Kidney capillary endothelial cell (primary cell): ENCODE measurements at places on chromosomes 2 and 18.

- no peak for DNase-seq
Observed at GRCh38 chr2:206241736-206242135, 32.7 kb upstream of the ZDBF2 start.

DNA sequence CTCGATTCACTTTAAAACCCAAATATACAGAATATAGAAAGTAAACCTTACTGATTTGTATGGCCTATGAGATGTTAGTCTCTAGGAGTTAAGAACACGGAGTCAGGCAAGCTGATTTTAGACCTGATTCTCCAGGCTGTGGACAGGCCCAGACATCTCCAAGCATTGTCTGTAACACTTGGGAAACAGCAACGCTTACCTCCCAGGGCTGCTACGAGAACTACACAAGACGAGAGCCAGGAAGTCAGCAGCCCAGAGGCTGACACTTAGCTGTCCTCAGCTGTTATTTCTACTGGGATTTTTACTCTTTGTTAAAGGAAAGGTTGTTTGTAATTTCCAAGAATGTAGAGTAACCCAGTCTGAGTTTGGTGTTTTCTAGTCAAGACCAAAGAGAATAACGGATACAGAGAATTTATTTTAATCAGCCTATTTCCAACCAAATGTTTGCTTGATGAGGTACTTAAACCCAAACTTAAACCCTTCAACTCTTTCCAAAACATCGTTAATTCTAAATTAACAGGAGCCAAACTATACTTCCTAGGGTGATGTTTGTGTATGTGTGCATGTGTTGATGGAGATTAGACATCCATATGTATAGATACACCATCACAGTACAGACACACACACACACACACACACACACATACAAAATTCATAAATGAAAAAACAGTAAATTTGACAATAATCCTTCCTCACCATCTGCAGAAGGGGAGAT lies 123.4 kb downstream of the LAMA1 start:
- no peak for DNase-seq

DNA sequence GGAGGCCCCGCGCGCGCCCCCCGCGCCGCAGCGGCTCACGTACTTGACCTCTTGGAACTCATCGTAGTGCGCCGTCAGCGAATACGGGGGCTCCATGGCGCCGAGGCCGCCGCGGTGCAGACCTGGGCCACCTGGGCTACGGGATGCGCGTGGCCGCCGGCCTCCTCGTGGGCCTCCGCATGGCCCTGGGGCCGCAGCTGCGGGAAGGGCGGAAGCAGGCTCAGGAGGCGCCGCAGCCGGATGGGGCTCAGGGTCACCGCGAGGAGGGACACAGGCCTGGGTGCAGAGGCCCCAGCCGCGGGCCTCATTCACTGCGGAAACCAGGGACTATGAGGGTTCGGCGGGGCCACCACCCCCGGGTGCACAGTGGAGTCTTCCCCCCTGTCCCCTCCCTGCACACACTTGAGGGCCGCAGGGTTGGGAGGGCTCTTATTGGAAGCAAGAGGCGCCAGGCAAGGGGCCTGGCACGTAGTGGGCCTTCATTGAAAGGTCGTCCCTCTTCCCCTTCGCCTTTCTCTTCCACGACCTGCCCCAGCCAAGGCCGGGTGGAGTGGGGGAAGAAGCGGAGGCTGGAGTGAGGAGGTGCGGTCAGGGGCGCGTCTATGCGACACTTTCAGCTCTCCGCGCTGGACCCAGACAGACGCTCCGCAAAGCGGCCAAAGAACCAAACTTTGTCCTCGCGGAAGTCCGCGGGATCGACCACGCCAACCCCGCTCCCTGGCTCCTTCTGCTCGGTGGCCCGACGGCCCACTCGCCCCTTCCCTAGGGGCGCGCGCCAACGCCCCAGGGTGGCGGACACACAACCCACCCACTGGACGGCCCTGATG lies 863 bp downstream of the ECEL1 start:
- DNase-seq: no peak

DNA sequence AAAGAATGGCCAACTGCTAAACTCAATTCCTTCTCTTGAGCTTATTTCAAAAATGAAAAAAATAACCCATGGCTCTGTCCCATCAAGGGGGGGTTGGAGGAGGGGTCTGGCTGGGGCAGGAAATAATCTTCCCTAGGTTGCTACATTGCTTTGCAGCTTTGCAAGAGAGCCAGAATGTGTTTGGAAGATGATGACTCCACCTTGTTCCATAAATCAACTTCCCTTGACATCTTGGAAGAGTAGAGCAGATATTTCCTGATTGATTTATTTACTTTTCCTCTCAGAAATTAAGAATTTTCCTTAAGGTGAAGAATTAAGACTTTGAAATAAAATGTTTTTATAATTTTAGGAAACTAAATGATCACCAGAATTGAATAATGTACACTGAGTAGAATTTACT lies 41.3 kb downstream of the ESCO1 start:
- DNase-seq: no peak

DNA sequence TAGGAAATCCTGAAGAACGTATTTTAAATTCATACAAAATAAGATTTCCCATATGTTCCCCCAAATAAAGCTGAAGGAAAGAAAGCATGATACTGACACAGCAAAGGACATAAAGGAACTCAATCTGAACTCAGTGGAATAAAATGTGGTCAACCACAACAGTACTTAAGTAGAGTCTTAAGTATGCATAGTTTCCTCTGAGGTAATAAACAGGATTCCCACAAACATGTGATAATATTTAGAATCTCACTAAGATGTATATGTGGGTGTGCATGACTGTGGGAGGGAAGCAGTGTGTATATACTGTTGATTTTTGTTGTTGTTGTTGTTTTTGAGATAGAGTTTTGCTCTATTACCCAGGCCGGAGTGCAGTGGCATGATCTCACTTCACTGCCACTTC lies 69.3 kb downstream of the NOL10 start:
- no peak for DNase-seq

GRCh38 chr2:152730591-152731333 lies 12.3 kb downstream of the ARL6IP6 start:
- no peak for DNase-seq

- DNase-seq: no peak
Observed at GRCh38 chr2:220783671-220784070, 788.4 kb downstream of the EPHA4 start.

DNA sequence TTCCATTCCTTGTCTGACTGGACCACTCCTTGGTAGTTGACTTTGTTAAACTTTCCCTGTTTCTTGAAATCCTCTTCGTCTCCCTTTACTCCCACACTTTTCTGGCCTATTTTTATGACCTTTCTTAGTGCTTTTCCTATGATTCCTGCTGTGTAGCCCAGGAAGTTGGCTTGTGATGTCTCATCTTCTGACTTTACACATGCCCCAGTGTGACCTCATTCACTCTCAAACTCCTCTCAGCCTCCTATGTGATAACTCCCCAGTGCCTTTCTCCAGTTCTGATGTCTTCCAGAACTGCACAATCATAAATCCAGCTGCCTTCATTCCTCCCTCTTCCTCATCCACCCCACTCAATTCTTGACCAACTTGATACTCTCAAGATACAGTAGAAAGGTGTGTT lies 407.6 kb downstream of the TGIF1 start:
- no peak for DNase-seq

DNA sequence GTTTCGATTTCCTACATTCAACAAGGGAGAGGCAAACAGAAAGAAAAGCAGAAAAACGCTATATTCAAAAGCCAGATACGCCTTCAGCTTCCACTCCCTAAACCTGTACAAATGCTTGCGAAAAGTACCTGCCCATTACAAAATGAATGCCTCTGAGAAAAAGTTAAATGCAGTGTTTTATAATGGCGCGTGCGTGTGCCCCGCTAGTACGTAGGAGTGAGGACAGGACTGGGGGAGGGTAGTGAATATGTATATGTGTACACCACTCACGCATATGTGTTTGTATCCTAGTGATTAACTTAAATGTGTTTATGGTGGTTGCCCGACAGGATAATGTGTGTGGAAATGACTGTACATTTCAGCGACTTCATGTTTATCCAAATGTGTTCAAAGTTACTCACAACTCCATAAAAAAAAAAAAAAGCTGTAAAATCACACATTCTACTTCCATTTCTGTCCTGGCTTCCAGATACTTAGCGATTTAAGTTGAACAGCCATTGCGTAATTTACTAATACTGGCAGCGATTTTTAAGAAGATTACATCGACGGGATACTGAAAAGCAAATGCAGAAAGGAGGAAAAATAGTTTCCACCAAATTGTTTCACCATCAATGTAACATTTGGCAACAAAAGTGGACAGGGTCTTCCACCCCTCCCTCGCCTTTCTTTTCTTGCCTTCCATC lies 1.3 kb downstream of the NEUROD1 start:
- DNase-seq: no peak

DNA sequence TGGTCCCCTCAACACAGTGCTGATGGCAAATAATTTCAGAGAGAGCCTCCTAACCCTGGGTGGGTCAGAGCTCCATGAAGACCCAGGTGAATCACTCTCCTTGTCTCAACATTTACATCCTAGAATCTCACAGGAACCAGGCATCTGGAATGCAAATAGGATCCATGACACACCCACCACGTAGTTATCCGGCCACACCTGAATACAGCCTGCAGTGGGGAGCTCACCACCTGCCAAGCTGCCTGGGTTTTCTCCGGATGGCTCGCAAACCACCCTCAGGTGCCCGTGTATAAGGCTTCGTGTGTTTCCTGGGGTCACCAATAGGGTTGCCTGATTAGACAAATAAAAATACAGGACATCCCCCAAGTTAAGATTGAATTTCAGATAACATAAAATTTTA lies 9.9 kb downstream of the CHST10 start:
- no peak for DNase-seq

DNA sequence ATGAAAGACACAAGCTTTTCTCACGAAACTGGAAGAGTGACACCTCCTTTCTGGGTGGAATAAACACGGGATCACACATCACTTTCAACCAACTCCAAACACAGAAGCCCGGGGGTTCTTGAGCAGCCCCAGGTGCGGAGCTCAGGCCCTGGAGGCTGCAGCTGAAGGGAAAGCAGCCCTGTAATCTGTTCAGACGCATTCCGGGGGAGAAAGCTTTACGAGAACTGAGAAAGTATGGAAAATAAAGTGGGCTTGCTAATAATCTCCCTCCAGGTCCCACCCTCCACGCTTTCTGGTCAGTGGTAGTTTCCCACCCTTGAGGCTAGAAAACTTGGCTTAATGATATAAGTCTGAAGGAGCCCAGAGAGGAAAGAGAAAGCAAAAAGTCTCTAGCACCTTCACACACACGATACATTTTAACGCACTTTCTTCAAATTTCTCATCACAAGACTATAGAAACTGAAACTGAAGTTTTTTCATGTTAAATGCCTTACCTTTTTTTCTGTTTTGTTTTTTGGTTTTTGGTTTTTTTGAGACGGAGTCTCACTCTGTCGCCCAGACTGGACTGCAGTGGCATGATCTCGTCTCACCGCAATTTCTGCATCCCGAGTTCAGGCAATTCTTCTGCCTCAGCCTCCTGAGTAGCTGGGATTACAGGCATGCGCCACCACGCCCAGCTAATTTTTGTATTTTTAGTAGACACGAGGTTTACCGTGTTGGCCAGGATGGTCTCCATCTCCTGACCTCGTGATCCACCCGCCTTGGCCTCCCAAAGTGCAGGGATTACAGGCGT lies 141.3 kb downstream of the AFF3 start:
- DNase-seq: no peak

- DNase-seq: no peak
Observed at GRCh38 chr18:6311456-6312215, 103.1 kb downstream of the L3MBTL4 start.

- no peak for DNase-seq
Observed at GRCh38 chr2:237859533-237860272, at the start of gene RAMP1. RAMP1 (plus strand) TSS chr2:237859623; CDS start chr2:237859676, 53 bp downstream.

GRCh38 chr2:118642501-118642900 lies 204.9 kb downstream of the EN1 start:
- DNase-seq: no peak

DNA sequence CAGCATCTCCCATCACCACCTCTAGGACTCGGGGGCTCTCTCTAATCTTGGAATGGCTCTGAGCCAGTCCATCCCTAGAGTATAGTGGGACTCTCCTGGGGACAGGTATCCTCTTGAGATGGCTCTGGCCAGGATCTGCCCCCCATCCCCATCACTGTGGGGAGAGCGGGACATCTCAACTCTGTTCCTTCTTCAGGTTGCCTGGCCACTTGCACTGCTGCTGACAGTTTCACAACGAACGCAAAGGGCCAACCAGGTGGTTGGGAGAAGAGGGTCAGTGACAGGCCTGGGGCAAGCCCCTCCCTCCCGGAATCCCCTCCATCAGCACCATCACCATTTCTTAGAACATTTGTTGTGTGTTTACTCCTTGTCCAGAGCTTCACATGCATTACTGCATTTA lies 62.6 kb downstream of the CIB4 start:
- no peak for DNase-seq

GRCh38 chr2:162149940-162150339 lies 2.1 kb downstream of the GCG start:
- DNase-seq: no peak

- DNase-seq: no peak
Observed at GRCh38 chr2:72050734-72051133, 96.9 kb downstream of the CYP26B1 start.

DNA sequence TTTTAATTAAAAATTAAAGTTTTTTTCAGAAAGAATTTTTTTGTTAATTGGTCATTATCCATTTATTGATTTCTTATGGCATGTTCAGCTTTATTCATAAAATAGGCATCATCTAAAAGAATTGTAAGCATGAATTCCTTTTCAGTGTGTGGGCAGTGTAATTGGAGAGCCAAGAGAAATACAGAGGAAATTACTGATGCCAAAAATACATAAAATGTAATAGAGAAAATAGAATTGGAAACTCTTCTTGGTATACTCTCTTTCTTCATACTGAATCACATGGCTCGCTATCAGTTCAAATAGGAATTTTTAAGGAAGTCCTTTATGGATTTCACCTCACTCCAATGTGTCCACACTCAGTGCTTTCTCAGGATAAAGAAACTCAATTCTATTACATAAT lies 663.6 kb upstream of the NRXN1 start:
- no peak for DNase-seq

DNA sequence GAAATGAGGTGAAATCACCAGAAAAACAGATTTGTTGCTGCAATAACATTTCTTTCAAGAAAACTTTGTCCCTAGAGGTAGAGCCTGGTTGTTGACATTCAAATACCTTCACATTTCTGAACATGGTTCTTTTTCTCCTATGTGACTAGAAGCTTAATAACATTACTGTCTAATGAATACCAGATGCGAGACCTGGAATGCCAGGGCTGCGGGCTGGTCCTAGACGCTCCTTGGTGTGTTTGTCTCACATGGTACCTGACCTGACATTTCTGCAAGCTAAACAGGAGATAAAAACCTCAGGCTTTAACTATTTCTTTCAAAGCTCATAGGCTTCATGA lies 38.5 kb downstream of the ACKR3 start:
- no peak for DNase-seq

- DNase-seq: no peak
Observed at GRCh38 chr18:70397259-70397925, 108.5 kb downstream of the SOCS6 start.

DNA sequence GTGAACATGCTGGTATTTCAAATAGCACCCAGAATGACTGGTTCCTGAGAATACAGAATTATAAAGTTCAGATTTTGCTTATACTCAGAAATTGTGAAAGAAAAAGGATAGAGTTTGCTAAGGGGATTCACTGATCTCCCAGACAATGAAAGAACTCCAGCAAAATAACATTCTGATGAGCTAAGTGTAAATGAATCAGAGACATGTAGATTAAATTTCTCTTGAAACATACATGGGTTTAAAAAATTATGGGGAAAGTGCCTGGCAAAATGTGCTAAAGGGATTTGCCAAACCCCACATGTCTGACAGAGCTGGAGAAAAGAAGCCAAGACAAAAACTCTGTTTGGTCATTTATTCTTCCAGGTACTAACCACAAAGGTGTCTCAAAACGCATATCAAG lies 116.3 kb downstream of the FTCDNL1 start:
- no peak for DNase-seq
